ENCODE measurements at places on chromosomes 6 and 20.

DNA sequence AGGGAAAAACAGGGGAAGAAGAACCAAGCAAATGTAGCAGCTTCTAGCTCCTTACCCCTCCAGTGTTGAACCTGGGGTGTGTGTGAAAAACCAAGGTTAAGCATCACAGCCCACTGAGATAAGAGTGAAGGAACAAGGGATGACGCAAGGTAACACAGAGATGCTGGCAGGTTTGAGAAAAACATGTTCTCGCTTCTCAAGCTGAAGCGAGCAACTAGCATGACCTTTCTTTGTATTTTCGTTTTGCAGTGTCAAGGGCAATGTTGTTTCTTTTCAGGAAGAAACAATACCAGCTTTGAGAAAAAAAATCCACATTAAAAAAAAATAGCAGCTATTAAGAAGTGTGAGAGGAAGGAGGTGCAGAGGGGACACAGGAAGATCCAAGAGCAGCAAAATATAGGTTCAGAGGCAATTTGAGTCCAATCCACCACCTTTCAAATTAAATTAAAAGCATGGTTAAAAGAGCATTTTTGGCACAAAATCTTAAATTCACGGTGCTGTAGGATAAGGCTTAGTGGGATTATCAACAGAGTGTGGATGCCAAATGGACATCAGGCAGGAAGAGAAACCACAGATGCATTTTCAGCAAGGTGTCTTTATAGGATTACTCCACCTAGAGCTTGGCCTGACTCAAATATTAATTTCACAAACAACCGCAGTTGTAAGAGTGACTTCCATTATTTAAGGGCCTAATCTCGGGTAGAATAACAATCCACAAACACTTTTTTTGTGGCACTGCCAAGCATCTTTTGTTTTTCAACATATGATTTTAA, 70.9 kb downstream of the SYNE1 start:
- no peak for DNase-seq

DNA sequence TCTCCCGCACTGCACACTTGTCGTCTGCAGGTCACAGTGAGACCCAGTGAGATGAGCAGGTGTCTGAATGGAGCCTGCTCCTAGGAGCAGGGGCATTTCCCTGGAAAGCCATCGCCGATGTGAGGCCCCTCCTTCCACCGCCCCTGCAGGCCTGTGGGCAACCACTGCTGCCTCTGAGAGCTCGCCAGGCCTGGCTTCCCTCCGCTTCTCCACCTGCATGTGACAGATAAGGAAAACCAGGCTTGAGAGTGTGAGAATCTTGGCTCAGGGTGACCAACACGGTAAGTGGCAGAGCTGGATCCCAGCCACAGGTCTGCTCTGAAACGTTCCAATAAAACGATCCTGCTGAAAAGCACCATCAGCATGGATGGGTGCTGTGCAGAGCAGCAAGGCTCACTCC, 332.8 kb downstream of the CDH4 start:
- DNase-seq: no peak

DNA sequence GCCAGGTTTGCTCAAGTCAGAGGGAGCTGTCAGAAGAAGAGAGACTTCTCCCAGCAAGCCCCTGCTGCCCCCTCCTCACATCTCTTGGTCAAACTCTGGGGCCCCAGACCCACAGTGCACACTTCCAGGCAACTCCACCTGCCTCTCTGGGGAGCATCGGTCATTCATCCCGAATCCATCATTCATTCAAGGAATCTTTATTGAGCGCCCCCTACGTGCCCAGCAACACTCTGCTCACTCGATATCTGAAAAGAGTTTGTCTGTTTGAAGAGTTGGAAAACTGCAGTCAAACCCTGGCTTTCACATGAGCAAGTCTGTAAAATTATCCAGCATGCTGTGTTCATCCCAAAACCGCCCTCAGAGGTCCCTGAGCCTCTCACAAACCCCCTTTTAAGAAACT, 66.2 kb downstream of the PRR18 start:
- no peak for DNase-seq

DNA sequence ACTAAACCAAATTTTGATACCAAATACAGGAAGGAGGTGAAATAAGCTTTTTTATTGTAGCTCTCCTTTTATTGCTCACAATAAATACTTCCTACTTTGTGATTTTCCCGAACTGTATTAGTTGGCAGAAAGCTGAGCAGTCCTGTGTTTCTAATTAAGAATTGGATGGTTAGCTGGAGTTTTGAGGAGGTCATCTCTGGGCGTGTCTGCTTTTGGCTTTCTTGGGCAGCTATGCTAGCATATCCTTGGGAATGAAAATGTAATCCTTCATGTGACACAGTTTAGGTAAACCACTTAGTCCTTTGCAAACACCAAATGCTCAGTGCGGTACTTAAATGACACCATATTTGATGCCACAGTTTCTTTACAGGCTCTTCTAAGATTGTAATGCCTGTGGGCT, 67.5 kb downstream of the MTHFD1L start:
- no peak for DNase-seq

DNA sequence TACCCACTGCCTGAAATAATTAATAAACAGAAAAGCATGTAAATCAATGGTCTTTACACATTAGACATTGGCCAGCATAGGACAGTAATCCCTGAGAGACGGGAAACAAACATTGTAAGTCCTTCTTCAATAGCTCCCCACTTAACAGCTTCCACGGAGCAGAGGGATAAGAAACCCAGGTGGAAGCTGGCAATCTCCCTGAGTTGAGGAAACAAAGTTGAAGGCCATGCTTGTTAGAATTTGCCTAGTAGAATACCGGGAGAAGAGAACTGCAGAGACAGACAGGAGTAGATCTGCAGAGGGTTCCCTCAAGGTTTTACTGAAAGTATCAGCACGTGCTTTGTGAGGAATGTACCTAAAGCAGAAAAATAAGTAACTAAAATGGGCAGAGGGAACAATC, 33.9 kb downstream of the REV3L start:
- DNase-seq: no peak

- DNase-seq: no peak
These were observed 11.6 kb downstream of the NCOA7 start for GRCh38 chr6:125802383-125802782.

DNA sequence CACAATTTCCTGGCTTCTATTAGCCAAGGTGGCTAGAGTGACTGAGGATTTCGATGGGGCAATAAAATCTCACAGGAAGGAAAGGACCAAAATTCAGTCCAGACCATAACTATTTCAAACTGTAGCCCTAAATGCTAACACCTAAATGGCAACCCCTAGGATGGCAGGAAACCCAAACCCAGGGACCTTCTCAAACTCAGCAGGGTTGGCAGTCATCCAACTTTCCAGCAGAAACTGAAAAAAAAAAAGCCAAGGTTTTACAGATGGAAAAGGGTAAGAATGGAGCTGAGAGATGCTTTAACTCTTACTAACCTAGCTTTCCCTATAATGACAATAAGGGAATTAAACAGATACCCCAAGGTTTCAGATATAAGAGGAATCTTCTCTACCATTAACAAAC, 10.5 kb downstream of the IBTK start:
- no peak for DNase-seq

DNA sequence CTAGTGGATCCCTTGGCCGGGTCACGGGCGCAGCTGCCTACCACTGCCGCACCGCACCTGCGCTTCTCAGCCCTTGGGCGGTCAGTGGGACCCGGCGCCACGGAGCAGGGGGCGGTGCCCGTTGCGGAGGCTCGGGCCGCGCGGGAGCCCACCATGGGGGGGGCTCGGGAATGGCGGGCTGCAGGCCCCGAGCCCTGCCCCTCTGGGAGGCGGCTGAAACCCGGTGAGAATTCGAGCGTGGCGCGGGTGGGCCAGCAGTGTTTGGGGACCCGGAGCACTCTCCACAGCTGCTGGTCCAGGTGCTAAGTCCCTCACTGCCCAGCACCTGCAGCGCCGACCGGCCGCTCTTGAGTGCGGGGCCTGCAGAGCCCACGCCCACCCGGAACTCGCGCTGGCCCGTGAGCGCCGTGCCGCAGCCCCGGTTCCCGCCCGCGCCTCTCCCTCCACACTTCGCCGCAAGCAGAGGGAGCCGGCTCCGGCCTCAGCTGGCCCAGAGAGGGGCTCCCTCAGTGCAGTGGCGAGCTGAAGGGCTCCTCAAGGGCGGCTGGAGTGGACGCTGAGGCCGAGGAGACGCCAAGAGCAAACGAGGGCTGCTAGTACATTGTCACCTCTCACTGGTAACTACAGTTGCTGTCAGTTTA, 120.5 kb upstream of the TMEM170B start:
- no peak for DNase-seq

Data from left renal pelvis (tissue), 4 donors.